Fibroblast of upper back skin (primary cell): ENCODE measurements at places on chromosomes 16 and 17.
A peak's percentile ranks its signal among the peaks of the same experiment; 100 is the strongest.

DNA sequence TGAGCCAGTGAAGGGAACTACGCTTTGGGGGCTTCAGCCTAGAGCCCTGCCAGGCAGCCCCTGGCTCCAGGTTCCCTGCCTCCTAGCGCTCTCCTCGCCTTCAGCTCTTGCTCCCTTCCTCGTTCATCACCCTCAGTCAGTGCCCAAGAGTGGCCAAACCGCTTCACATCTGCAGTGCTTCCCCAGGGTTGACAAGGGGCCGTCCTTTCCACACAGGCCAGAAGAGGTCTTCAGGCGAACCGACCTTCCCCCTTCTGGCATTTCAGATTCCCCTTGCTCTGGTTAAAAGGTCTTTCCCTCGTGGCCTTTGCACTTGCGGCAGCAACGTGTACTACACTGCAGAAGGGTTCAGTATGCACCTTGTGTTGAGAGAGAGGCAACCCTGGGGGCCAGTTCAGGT is 4.1 kb downstream of the RASD1 start:
- DNase-seq, result no peak

GRCh38 chr17:81390873-81391255 is 4.4 kb upstream of the BAHCC1 start:
- no peak for DNase-seq

- DNase-seq, result no peak
These were observed 27.7 kb downstream of the TBCD start for GRCh38 chr17:82779541-82779940.

GRCh38 chr16:24071666-24072360 is 184.3 kb upstream of the CACNG3 start:
- DNase-seq, result no peak

DNA sequence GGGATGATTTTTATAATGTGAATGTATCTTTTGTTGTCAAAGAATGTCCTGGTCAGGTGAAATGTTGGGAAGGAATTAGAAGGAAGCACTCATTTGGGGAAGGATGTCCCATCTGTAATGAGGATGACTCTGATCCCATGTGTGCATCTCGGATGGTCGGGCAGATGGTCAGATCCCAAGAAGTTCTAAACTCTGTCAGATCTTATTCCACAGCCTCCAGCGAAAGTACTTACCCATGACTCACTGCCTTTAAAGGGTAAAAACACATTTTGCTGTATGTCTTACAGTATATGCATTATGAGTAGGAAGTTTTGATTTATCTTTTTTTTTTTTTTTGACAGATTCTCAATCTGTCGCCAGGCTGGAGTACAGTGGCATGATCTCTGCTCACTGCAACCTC is 548 bp upstream of the KRTAP4-11 start:
- peak; percentile 52 for DNase-seq

DNA sequence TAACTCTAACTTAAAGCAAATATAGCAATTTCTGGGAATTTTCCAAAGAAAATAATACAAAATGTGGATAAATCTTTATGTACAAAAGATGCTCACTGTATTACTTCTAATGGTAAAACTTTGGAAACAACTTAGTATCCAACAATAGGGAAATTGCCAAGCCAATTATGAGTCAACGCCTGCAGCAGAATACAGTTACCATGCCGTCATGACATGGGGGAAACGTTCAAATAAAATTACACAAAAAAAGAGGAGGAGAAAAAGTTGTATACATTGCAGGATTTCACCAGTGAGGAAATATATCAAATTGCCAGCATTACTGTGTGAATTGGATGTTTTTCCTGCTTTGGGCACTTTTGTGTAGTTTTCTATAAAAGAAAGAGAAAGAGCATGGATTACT is 469.6 kb downstream of the SOX9 start:
- DNase-seq, result peak; percentile 62
